ENCODE measurements at places on chromosomes 4 and X.

GRCh38 chr4:149056615-149057014 lies 614.4 kb upstream of the NR3C2 start:
- DNase-seq, result no peak

DNA sequence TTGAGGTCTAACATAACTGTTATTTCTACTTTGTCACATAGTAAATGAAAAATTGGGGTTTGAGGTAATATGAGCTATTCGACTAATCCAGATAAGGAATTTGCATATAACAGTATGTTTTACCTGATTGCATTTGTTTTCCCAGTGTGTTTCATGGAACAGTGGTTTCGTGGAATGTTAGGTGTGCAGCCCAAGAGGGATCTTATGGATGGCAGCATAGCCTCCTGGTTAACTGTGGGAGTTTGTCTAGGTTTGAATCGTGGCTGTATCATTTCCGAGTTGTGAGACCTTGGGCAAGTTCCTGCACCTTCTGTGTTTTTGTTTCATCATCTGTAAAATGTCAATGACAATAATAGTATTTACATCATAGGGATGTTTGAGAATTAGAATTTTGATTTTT lies 7.9 kb downstream of the BMPR1B start:
- DNase-seq, result no peak

DNA sequence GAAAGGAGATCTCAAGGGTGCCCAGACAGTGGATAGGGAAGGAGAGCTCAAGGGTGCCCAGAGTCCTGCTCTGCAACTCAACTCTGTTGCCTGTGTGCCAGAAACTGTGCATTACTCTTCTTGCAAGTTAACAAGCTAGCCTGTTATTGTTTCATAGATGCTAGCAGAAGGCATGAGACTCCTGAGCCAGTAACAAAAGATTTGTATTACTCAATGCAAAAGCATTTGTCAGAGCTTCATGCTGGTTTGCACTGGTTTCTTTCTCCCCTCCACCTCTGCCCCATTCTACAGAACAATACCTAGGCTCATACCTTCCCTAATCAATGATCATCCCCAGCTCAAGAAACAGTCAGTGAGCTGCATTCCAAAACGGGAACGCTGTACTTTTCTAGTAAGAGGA lies 124.5 kb upstream of the NEIL3 start:
- no peak for DNase-seq

- DNase-seq, result no peak
These were observed 58.3 kb downstream of the PDHA2 start for GRCh38 chr4:95898226-95898625.

DNA sequence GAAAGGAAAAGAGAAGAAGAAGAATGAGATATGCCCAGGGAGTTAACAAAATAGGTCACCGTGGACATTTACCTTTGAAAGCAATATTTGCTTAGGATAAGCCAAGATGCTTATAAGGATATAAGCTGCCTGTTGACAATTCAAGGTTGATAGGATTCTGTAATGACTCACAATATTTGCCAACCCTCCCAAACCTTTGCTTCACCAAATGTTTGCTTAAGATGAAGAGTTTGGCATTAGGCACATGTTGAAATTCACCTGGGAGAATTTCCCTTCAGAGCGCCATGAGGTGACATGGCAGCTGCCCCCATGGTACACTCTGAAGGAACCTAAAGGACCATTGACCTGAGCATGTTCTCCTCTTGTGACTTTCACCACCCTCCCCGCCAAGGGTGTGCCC lies 4.6 kb downstream of the PALLD start:
- DNase-seq, result no peak

GRCh38 chr4:80249144-80249543 lies 17.3 kb upstream of the FGF5 start:
- no peak for DNase-seq

- no peak for DNase-seq
These were observed 3.7 kb upstream of the GUF1 start for GRCh38 chr4:44674471-44674870.

DNA sequence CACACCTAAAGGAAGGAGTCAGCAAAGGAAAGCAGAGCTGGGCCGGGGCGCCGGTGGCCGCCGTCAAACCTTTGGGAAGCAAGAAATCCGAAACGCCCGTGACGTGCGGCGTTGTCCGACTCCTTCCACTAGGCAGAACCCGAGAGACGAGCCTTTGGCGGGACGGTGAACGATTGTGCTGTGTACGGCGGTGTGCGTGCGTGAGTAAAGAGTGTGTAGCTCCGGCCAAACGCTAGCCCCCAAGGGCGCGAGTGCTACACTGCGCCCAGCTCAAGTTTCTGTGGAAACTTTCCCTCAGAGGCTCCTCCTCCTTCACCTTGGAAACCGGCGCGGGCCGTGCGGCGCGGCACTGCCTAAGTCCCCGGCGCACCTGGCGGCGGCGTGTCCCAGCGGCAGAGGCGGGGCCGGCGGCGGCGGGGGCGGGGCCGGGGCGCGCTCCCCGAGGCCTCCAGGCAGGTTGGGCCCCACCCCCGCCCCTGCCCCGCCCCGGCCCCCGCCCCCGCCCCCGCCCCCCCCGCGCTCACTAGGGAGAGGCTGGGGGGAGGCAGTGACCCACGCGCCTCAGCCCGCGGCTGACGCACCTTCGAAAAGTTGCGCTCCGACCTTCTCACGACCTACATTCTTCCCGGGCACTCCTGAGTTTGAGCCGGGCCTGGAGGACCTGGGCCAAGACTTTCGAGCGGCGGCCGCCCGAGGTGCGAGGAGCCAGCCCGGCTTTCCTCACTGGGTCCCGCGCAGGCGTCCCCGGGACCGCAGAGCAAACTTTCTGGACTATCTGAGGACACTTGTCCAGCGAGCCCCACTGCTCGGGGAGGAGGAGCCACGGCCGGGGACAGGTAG lies at the start of gene FHIP1A:
FHIP1A (plus strand) TSS at position 547 of the 840 bp plus-strand sequence. CDS start 157,084 bp downstream, outside the sequence.
- no peak for DNase-seq

GRCh38 chrX:110519501-110519900 lies 160.9 kb downstream of the RTL9 start:
- no peak for DNase-seq

GRCh38 chr4:184248216-184248615 lies 30.5 kb upstream of the ENPP6 start:
- no peak for DNase-seq

- DNase-seq, result no peak
These were observed 180.3 kb upstream of the TENM3 start for GRCh38 chr4:182062936-182063335.

- DNase-seq, result no peak
These were observed 22.6 kb downstream of the SLC25A4 start for GRCh38 chr4:185165605-185166063.

DNA sequence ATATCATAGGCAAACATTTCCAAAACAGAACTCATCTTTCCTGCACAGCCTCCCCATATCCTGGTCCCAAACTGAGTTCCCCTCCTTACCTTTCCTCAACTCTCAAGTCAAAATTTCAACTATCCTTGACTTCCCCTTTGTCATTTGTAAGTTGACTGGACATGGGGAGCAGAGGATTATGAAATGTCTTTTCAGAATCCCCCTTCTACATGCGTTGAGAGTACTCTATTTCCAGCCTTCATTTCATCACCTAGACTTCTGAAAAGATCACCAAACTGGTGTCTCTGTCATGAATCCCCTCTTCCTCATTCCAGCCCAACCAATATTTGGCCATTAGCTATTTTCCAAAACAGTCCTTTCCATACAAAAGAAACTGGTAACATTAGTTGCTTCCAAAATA lies 95.2 kb downstream of the SYNPO2 start:
- DNase-seq, result no peak

GRCh38 chr4:155676430-155676825 lies 9.8 kb downstream of the GUCY1A1 start:
- DNase-seq, result no peak

DNA sequence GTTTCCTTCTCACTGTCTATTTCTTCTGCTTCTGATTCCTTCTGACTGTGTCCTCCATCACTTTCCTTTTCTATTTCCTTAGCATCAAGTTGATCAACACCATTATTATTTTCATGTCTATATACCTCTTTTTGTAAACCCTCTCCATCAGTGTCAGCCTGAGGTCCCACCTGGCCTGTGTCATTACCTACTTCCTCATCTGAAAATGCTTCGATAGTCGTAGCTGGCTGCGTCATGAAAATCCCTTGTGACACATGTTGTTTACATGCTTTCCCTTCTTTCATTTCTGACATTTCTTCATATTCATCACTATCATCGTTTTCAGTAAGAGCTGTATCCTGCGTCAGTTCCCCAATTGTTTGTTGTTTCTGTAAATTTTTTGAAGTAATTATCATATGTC lies 39.6 kb downstream of the RPGR start:
- DNase-seq, result no peak

DNA sequence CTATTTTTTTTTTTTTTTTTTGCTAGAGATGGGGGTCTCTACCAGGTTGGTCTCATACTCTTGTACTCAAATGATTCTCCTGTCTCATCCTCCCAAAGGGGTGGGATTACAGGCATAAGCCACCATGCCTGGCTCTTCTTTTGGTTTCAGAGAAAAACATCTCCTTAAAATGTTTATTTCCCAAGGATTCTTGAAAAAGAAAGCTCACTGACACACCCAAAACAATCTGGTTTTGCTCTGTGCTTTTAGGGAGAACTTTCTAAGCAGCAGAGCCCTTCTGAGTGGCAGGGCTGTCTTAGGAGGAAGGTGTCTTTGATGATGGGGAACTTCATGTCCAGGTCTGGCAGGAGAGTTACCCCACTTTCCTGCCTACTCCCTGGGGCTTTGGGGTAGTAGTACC lies 1.2 kb downstream of the SOD3 start:
- no peak for DNase-seq

DNA sequence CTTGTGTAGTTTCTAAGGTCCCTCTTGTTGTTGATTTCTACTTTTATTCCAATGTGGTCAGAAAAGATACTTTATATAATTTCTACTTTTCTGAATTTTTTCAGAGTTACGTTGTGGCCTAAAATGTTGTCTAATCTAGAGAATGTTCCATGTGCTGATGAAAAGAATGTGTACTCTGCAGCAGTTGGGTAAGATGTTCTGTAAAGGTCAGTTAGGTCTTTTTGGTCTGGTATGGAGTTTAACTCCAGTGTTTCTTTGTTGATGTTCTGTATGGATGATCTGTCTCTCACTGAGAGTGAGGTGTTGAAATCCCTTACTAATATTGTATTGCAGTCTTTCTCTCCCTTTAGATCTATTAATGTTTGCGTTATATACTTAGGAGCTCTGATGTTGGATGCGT lies 37.0 kb upstream of the GPRIN3 start:
- DNase-seq, result no peak
